ENCODE measurements at places on chromosomes 7 and 10. TPM values are rescaled to one million over a fixed set of nuclear protein-coding genes. Genes with fewer than 3 reads are reported as not detected.

GRCh38 chr7:140635345-140635744, 5.3 kb downstream of the DENND2A start:
- DNase-seq: no peak

GRCh38 chr10:5818894-5819293, 5.7 kb upstream of the GDI2 start:
- DNase-seq: no peak

GRCh38 chr7:151451626-151452571, 12.0 kb upstream of the CRYGN start:
- DNase-seq: no peak

- no peak for DNase-seq
These were observed 89.7 kb upstream of the STEAP1B start for GRCh38 chr7:22589641-22590201.

DNA sequence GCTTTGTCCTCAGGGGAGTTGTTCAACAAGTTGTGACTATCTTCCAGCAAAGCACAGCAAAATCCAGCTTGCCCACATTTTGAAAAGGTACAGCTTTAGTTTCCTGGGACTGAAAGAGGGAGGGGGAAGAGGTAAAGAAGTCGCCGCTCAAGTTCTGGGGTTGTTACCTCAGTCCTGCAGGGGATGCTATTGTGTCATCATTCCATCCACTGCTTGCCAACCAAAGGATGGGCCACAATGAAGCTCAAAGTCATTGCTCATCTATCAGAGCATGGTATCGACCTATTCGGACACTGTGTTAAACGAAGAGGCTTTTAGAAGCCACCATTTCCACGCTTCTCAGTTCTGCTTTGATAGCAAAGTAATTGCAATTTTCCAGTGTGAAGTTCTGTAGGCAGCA, 34.3 kb downstream of the NPY start:
- DNase-seq: no peak

DNA sequence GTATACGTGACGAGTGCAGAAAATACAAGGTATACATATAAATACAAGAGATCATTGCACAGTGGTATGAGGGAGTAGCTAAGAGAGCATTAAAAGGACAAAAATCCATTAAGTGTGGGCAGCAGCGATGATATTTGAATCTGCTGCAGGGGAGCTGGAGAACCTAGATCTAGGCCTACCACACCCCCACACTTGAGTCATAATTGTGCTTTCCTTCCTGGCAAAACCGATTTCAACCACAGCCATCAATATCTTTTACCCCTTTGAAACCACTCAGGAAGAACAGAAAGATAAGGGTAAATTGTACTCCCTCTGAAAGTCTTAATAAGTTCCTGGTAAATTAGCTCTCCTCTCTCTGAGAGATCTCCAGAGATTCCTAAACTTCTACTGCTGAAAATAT, 345.0 kb downstream of the SORCS1 start:
- no peak for DNase-seq

GRCh38 chr10:106559442-106559841, 605.1 kb downstream of the SORCS1 start:
- no peak for DNase-seq

GRCh38 chr10:70672165-70673042, at the start of gene ADAMTS14:
Gene ADAMTS14, plus strand, starts transcription at chr10:70672506. Its CDS starts 297 bp downstream, at chr10:70672803.
- peak; percentile 13 for DNase-seq

- DNase-seq: peak; percentile 87
These were observed at the start of gene CLIP2 for GRCh38 chr7:74289018-74289658. Gene CLIP2, plus strand, starts transcription at chr7:74289407. Its CDS starts 28,140 bp downstream, at chr7:74317547.

GRCh38 chr10:100710151-100710871, 35.1 kb upstream of the PAX2 start:
- DNase-seq: no peak

DNA sequence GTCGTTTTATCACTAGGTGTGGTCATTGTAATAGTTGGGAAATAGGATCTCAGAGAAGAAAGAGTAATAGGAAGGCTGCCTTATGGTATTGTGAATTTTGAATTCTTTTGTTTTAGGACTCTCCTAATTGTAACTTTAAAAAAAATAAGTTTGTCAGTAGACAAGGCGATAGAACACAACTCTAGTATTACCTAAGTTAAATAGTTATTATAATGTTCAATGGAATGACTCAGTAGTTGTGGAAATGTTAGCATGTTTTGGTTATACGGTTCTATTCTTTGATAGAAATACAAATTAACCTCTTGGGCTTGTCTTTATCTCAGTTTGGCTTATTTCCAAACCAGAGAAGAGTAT, 1.4 kb downstream of the DNAH11 start:
- DNase-seq: no peak

GRCh38 chr7:40175725-40176510, 41.1 kb downstream of the SUGCT start:
- DNase-seq: no peak

DNA sequence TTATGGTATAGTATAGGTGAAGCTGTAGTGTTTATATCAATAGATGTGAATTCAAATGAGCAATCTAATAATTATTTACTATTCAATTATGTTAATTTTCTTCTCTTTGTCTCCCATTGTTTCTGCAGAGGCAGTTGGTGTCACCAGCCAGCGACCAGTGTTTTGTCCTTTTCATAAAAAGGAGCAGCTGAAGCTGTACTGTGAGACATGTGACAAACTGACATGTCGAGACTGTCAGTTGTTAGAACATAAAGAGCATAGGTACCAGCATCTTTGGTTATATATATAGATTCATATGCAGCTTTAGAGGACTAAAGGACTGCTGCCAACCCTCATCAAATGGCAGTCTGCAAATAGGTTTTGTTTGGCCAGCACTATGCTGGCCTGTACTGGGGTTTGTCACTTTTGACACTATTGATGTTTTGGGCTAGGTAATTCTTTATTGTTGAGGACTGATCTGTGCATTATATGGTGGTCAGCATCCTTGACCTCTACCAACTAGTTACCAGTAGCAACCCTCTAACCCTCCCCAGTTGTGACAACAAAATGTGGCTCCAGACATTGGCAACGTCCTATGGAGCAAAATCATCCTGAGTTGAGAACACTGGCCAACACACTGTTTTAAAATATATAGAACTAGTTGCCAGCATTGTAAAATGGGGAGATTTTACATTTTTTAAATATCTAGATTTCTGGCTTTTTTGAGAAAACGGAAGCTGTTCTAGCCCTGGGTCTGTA, 59.2 kb downstream of the TRIM24 start:
- DNase-seq: no peak

GRCh38 chr10:132611026-132611910, 73.7 kb downstream of the INPP5A start:
- DNase-seq: peak; percentile 33

DNA sequence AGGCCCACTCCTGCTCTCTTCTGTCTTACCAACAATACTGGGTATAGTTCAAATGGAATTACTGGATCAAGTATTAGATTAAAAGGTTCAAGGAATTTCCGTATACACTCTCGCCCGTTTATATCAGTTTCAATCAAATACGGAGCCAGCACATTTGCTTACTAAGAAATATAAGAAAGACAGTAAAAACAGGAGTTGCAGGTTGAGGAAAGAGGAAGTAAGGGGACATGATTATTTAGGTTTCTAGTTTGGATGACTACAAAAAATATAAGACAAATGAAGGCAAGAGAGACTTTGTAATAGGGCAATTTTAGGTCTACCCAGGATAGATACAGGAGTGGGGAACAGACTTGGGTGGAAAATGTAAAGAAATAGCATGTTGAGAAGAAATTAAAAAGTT, 109.9 kb upstream of the ABI1 start:
- DNase-seq: no peak

DNA sequence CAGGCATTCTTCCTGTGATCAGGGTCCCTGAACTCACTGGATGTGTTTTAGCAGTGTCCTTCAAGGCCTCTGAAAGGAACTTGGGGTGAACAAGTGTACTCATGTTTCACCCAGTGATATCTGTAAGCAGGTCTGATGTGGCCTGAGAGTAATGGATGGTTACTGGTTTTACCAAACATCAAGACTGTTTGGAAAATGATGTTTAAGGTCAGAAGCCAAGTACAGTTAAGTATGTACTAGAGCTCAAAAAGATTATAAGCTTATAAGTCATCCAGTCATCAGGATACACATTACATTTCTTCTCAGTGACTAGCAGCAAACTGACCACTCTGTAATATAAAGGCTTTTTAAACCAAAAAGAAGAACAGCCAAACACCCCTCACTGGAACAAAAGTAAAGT, 79.8 kb upstream of the PTN start:
- DNase-seq: no peak

GRCh38 chr10:58757352-58758065, 244.8 kb downstream of the BICC1 start:
- DNase-seq: no peak

- peak; percentile 67 for DNase-seq
These were observed 90.3 kb downstream of the MYL10 start for GRCh38 chr7:101538596-101539459.

- no peak for DNase-seq
These were observed 87.0 kb downstream of the SH3PXD2A start for GRCh38 chr10:103768345-103768744.

- no peak for DNase-seq
These were observed 7.4 kb downstream of the TAS2R40 start for GRCh38 chr7:143229054-143229790.

DNA sequence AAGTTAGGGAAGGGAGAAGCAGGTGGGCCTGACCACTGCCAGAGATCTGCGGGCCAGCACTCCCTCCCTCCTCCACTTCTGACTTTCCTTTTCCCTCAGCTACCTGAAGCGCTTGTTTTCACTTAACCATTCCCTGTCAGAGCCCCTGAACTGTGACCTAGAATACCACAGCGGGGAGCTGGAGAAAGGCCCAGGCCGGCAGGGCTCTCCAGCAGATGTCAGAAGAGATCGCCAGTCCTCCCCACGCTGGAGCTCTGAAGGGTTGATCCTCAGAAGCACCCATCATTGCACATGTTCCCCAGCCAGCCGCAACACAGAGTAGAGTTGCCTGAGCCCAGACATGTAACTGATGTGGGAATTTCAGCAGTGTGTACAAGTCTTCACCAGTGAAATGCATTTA, 44.4 kb upstream of the GAD2 start:
- no peak for DNase-seq

DNA sequence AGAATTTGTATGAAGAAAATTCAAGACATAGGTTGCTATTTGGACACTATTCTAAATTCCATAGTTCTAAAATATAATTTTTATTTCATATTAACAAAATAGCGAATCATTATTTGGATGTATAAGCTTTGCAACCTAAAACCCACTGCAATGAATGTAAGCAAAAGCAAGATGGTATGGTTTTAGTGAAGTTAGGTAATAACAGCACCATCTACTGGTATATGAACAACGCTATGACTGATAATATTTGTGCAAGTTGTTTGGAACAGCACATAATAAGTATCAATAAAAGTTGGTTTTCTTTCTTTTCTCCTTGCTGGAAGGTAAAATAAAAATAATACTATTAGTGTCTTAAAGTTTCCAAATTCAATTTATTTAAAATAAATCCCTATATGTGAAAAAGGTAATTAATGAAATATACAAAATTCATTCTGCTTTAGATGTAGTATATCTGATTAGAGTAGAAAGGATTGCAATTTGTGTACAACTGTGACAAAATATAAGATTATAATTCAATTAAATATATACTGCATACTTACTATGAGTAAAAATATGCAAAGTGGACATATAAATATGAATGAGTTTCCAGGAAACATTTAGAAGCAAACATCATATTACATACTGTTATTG, 79.0 kb upstream of the LSM8 start:
- DNase-seq: no peak

GRCh38 chr10:12750526-12751201, 250.8 kb downstream of the CCDC3 start:
- no peak for DNase-seq

DNA sequence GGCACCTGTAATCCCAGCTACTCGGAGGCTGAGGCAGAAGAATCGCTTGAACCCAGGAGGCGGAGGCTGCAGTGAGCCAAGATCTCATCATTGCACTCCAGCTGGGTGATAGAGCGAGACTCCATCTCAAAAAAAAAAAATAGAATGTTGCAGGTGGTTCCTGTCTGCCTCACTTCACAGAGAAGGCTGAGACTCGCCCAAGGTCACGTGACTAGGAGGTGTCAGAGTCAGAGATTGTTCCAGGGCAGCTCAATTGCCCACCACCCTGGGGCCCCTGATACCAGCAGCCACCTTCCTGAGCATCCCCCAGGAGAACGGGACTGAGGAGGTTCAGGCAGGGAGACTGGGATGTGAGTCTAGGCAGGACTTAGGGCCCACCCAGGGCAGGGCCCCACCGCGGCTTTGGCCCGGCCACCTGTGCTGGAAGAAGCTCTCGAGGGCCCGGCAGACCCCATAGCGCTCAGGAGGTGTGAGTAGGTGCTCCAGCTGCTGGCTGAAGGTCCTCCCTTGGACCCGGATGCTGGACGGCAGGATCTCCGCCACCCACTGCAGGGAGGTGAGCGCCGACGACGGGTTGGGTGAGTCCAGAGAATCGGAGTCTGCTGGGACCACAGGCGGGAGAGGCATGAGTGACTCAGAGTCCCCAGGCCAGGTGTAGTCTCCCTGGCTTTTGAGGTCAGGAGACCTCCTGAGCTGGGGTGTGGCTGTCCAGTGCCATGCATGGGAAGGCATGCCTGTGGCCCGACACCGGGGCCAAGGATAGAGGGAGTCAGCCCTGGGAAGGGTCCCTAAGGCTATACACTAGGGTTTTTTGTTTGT, 30.9 kb downstream of the GRID2IP start:
- no peak for DNase-seq

LRIT1 gene
- not detected for total RNA-seq

C10orf95 gene
- 0.19 TPM for total RNA-seq

ECHDC3 gene
- 1.4 TPM for total RNA-seq

BNIP3 gene
- 84.9 TPM for total RNA-seq

NEUROD6 gene
- total RNA-seq: not detected

EBLN1 gene
- not detected for total RNA-seq

COL1A2 gene
- not detected for total RNA-seq

STEAP1 gene
- total RNA-seq: 0.41 TPM

KCNH2 gene
- 0.34 TPM for total RNA-seq

DRGX gene
- not detected for total RNA-seq

CCDC71L gene
- 34.5 TPM for total RNA-seq

GPRIN2 gene
- total RNA-seq: not detected

Data from activated CD4-positive, alpha-beta memory T cell treated with anti-CD3 and anti-CD28 coated beads for 36 hours (primary cell).